ENCODE measurements at places on chromosomes 1 and 21.

- DNase-seq, result no peak
Measured at GRCh38 chr1:66525086-66525485, 8.9 kb upstream of the SGIP1 start.

DNA sequence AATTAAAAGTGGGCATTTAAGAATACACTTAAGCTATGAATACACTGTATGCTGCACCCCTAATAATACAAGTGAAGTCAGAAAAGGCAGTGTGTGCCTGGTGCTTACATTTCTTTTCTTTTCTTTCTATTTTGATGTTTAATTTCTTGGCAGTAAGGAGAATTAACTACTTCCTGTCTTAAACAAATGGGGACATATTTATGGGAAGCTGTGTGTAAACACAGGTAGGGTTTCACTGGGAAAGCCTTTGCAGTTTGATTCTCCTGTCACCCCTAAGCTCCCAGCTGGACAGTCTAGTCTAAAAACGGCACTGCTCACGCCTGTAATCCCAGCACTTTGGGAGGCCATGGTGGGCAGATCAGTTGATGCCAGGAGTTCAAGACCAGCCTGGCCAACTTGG lies 146.0 kb downstream of the MIS18A start:
- no peak for DNase-seq

DNA sequence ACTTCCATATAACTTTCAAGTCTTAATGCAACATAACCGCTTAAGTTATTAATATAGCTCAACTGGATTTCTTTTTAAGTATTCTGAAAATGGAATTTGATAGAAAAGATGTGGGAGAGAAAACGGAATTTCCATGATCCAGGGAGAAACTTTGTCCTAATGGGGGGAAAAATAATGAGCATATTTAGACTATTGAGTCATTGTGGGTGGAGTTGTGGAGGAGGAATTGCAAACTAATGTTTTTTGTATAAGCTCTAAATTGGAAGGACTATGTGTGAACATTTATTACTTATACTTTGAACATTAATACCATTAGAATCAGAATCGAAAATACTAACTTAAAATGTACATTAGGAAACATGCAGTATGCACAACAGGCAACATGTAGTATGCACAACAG lies 159.9 kb upstream of the NEGR1 start:
- no peak for DNase-seq

DNA sequence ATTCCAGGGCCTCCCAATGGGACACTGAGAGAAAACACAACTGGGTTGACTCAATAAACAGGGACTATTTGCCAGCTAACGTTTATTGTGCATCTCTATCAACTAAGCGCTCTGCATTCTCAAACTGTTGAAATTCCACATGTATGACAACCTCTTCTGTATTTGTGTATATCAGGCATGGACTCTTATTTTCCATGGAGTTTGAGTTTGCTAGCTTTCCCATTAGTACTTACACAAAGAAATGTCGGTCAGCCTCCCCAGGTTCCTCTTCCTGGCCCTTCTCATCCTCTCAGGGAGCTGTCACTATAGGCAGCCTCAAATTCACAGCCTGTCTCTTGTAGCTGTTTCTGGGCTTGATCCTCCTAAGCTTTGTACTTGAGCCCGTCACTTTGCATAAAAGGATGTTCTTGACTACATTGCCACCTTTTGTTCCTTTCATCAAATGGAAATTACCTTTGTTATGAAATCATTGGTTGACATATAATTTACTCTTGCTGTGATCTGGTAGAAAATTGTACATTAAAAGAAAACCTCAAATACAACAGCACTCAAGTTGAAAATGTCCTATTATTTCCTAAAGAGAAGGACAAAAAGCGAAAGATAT lies 60.0 kb upstream of the NTPCR start:
- DNase-seq, result no peak

- no peak for DNase-seq
Measured at GRCh38 chr1:247465796-247466195, 7.9 kb upstream of the OR2B11 start.

- DNase-seq, result peak; percentile 30
Measured at GRCh38 chr21:46667741-46668380, 32.4 kb downstream of the PRMT2 start.

DNA sequence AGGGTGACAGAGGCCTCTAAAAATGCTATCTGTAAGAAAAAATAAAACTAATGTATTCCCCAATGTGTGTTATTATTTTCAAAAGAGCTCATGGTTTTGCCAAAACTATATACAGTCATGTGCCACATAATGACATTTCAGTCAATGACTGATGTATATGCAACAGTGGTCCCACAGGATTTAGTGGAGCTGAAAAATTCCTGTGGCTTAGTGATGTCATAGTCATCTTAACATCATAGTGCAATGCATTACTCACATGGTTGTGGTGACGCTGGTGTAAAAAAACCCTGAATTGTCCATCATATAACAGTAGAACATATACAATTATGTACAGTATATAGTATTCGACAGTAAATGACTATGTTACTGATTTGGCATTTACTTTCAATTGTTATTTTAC lies 172.4 kb downstream of the CACNA1E start:
- DNase-seq, result no peak

- DNase-seq, result no peak
Measured at GRCh38 chr1:93839307-93839706, 39.7 kb downstream of the DNTTIP2 start.

- no peak for DNase-seq
Measured at GRCh38 chr1:176193023-176193422, 14.1 kb downstream of the COP1 start.

GRCh38 chr1:28506907-28507246 lies 1.0 kb downstream of the RCC1 start:
- DNase-seq, result no peak

Data from NCI-H510A (cell line).